Endothelial cell (in vitro differentiated cells): ENCODE measurements at places on chromosomes 2 and 18. TPM values are rescaled to one million over a fixed set of nuclear protein-coding genes. Genes with fewer than 3 reads are reported as not detected.
A peak's percentile ranks its signal among the peaks of the same experiment; 100 is the strongest.

DNA sequence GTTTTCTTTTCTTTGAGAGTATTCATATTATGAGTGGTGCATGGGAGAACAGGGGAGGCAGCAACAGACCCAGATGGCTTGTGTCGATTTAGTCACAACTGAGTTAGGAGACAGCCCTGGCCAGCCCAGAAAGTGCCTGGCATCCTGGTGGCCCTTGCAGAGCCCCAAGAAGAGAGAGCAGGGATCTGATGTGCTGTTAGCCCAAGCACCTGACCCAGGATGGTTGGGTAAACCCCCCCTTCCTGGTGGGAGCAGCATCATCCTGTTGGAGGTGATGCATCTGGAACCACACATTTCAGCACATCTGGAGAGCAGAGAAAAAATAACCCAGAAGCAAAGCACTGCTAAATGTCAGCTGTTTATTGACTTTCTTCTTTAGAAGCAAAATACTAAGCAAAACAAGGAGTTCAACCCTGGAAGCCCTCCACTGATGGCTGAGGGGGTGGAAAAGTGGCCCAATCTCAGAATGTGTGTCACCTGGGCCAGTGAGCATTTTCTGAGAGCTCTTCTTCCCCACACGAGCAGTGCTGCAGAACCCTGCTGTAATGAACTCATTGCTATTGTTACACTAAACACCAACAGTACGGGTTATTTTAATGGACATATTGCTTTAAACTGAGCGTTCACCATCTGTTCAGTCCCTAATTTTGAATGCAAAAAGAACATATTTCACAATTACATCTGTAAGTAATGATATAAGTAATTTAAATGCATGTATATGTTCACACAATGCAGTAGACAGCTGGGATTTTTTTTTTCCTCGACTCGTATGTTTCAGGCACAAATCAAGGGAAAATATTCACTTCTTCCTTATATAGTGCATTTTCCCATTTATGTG lies 100.6 kb upstream of the SMIM21 start:
- no peak for DNase-seq

DNA sequence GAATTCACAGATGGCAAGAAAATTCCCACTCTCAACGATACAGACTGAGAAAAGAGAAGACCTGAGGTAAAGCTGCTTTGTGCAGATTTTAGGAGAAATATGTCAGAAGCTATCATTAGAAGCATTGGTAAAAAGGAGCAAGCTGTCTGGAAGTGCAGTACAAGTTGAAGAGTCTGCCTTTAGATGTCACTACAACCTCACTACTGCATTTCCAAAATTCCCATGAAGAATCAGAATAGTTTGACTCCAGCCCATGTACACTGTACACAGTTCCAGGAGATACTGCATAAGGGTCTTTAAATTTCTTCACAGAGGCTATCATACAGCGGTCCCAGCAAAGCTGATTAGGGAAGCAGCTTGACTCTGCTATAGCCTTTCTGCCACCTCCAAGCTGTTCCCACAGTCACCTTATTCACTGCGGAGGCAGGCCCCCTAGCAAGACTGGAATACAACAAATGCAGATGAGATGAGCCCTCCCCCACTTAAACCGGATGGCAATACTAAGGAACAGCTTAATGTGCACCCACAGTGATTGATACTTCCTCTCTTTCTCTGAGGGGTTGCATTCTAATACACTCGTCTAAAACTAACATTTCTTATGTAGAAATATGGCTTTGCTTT lies 527.4 kb downstream of the TMEM182 start:
- peak; percentile 15 for DNase-seq

- no peak for DNase-seq
These were observed 8.1 kb upstream of the RAB17 start for GRCh38 chr2:237598468-237599208.

The CHRND gene
- total RNA-seq = not detected

The OSR1 gene
- 0.26 TPM for total RNA-seq

- DNase-seq = no peak
These were observed 155.7 kb downstream of the RDH14 start for GRCh38 chr2:18404708-18405107.

The CHRNG gene
- not detected for total RNA-seq
